Mucosa of descending colon (tissue), 3 donors: ENCODE measurements at places on chromosomes 2 and 18. TPM values are rescaled to one million over a fixed set of nuclear protein-coding genes. Genes with fewer than 3 reads are reported as not detected.

CFC1 gene
- total RNA-seq, result 0.69 TPM

MYOM1 gene
- 22.2 TPM for total RNA-seq

PPP1CB gene
- 439 TPM for total RNA-seq

RAB27B gene
- total RNA-seq, result 10.6 TPM

NDUFB3 gene
- 134 TPM for total RNA-seq

SCYGR4 gene
- not detected for total RNA-seq

GPR45 gene
- not detected for total RNA-seq

ECEL1 gene
- total RNA-seq, result 0.16 TPM

IL1RN gene
- 0.17 TPM for total RNA-seq

ADRA2B gene
- total RNA-seq, result 0.36 TPM

EVX2 gene
- total RNA-seq, result not detected

ZBTB14 gene
- 9.1 TPM for total RNA-seq

PLGLB2 gene
- total RNA-seq, result 2.7 TPM

SLC5A7 gene
- 3.6 TPM for total RNA-seq

C1D gene
- 13.2 TPM for total RNA-seq

MRO gene
- total RNA-seq, result 0.23 TPM

UGT1A3 gene
- total RNA-seq, result 2.7 TPM

AP1S3 gene
- total RNA-seq, result 5.0 TPM

FOXD4L1 gene
- 0.17 TPM for total RNA-seq

HOXD12 gene
- not detected for total RNA-seq

NTSR2 gene
- not detected for total RNA-seq

TCF23 gene
- total RNA-seq, result not detected

TCF4 gene
- total RNA-seq, result 24.6 TPM

PRKAG3 gene
- not detected for total RNA-seq

DHX57 gene
- 17.3 TPM for total RNA-seq

ALPG gene
- total RNA-seq, result 0.61 TPM

SP140L gene
- 23.4 TPM for total RNA-seq

GKN2 gene
- not detected for total RNA-seq

ROCK2 gene
- 67.7 TPM for total RNA-seq

MAP3K19 gene
- total RNA-seq, result not detected

KDSR gene
- total RNA-seq, result 79.4 TPM

GAREM1 gene
- 29.0 TPM for total RNA-seq

UPP2 gene
- not detected for total RNA-seq

NT5DC4 gene
- not detected for total RNA-seq

SERPINB10 gene
- not detected for total RNA-seq
